Smooth muscle cell of the pulmonary artery (primary cell): ENCODE measurements at places on chromosomes 4 and X. TPM values are rescaled to one million over a fixed set of nuclear protein-coding genes. Genes with fewer than 3 reads are reported as not detected.

Gene RS1
- total RNA-seq = not detected in 2 replicates

Gene PPP2R3B
- 8.8 and 14.9 TPM in 2 replicates for total RNA-seq

Gene MAGEB2
- not detected in 2 replicates for total RNA-seq

Gene CCDC110
- total RNA-seq = 3.8 and 9.4 TPM in 2 replicates

Gene TLR10
- total RNA-seq = not detected in 2 replicates

Gene TMSB15C
- 1.3 and 1.7 TPM in 2 replicates for total RNA-seq

Gene PPP1R2C
- not detected in 2 replicates for total RNA-seq

Gene ASIC5
- total RNA-seq = not detected in 2 replicates

Gene IL15
- 2.7 and 7.6 TPM in 2 replicates for total RNA-seq

Gene COX7B2
- not detected in 2 replicates for total RNA-seq

Gene FRMD7
- 0.03 and 0.07 TPM in 2 replicates for total RNA-seq

Gene SLC38A5
- total RNA-seq = 106 and 110 TPM in 2 replicates

Gene CT45A9
- total RNA-seq = not detected in 2 replicates

Gene MAGEA4
- not detected in 2 replicates for total RNA-seq

Gene AFM
- total RNA-seq = not detected in 2 replicates

Gene SEC24D
- total RNA-seq = 133 and 191 TPM in 2 replicates

Gene P2RY4
- total RNA-seq = 0.07 and 0.13 TPM in 2 replicates

Gene MAGED4
- total RNA-seq = 53.2 and 60.0 TPM in 2 replicates

Gene SPANXA1
- total RNA-seq = not detected in 2 replicates

Gene MAP9
- 17.1 and 20.3 TPM in 2 replicates for total RNA-seq

Gene MAD2L1
- total RNA-seq = 6.4 and 13.7 TPM in 2 replicates

Gene LIMCH1
- total RNA-seq = 33.4 and 47.0 TPM in 2 replicates

Gene POF1B
- not detected in 2 replicates for total RNA-seq

Gene ARHGAP6
- 3.8 and 9.4 TPM in 2 replicates for total RNA-seq

Gene MAPK10
- total RNA-seq = 8.8 and 19.0 TPM in 2 replicates

Gene FOXP3
- 0.07 and 0.13 TPM in 2 replicates for total RNA-seq

Gene SORCS2
- total RNA-seq = 0.33 and 0.53 TPM in 2 replicates

Gene SSX2
- not detected in 2 replicates for total RNA-seq

Gene VSIG4
- total RNA-seq = not detected in 2 replicates

Gene PRSS48
- total RNA-seq = not detected in 2 replicates

Gene CT45A8
- total RNA-seq = not detected in 2 replicates

Gene FGFR3
- total RNA-seq = 0.20 and 0.59 TPM in 2 replicates

Gene DDX53
- total RNA-seq = not detected in 2 replicates

Gene ADH1B
- total RNA-seq = 22.1 and 685 TPM in 2 replicates

Gene ANXA5
- total RNA-seq = 600 and 807 TPM in 2 replicates

Gene SLC25A5
- total RNA-seq = 113 and 114 TPM in 2 replicates

Gene EFNB1
- 30.1 and 45.3 TPM in 2 replicates for total RNA-seq

Gene TGIF2LX
- total RNA-seq = not detected in 2 replicates

Gene TCEAL2
- total RNA-seq = 0.23 TPM in 1 of 2 replicates, not detected in the other

Gene CPZ
- 1.8 and 24.4 TPM in 2 replicates for total RNA-seq

Gene RBMXL3
- not detected in 2 replicates for total RNA-seq

Gene SNCA
- 0.85 and 33.8 TPM in 2 replicates for total RNA-seq

Gene TSPAN7
- total RNA-seq = 0.26 and 0.39 TPM in 2 replicates

Gene P2RY10
- not detected in 2 replicates for total RNA-seq

Gene MMGT1
- 14.6 and 19.9 TPM in 2 replicates for total RNA-seq

Gene NEUROG2
- not detected in 2 replicates for total RNA-seq

Gene ADGRG4
- under 0.01 TPM in 1 of 2 replicates, not detected in the other for total RNA-seq

Gene ABCG2
- total RNA-seq = 1.2 and 7.2 TPM in 2 replicates

Gene SHROOM3
- total RNA-seq = 12.6 and 13.7 TPM in 2 replicates

Gene CABS1
- not detected in 2 replicates for total RNA-seq

Gene ASMTL
- 17.8 and 17.9 TPM in 2 replicates for total RNA-seq

Gene TBC1D9
- 43.7 and 45.7 TPM in 2 replicates for total RNA-seq

Gene NLRP2B
- total RNA-seq = under 0.01 TPM in 1 of 2 replicates, not detected in the other

Gene SPARCL1
- total RNA-seq = 0.17 and 0.46 TPM in 2 replicates

Gene WWC2
- total RNA-seq = 39.8 and 62.1 TPM in 2 replicates

Gene BLOC1S4
- total RNA-seq = 14.1 and 19.9 TPM in 2 replicates

Gene STARD8
- total RNA-seq = 1.6 and 3.1 TPM in 2 replicates

Gene SRP72
- total RNA-seq = 66.4 and 75.5 TPM in 2 replicates
